Skeletal muscle cell (primary cell): ENCODE measurements at places on chromosomes 12 and 14.

DNA sequence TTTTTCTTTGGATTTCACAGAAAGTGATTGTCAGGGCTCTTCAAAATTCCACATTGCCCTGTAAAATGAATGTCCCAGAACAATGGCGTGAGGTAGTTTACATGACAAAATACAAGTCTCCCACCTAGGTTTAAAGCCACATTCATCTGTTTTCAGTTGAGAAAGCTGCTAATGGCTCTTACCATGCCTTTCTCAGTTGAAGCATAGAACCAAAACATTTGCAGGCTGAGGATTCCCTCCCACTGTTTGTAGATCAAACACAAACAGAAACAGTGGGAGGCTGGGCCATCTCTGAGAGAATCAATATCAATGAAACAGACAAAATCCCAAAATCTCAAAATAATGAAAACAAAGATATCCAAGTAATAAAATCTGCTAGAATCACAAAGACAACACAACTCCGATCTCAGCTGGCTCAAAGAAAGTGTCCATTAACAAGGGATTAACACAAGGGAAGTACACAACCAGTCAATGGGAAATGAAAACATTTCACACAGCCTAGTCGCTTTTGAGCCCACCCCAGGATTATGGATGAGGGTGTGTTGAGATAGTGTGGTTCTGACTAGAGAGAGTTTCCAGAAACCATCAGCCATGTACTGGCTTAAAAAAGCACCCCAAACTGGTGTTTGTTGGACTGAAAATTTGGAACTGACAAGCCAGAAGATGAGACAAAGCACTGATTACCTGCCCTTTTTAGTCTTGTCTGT, 54.5 kb upstream of the TMEM260 start:
- DNase-seq, result no peak

- peak; percentile 15 for DNase-seq
Observed at GRCh38 chr12:115570069-115570777, 707.3 kb downstream of the MED13L start.

DNA sequence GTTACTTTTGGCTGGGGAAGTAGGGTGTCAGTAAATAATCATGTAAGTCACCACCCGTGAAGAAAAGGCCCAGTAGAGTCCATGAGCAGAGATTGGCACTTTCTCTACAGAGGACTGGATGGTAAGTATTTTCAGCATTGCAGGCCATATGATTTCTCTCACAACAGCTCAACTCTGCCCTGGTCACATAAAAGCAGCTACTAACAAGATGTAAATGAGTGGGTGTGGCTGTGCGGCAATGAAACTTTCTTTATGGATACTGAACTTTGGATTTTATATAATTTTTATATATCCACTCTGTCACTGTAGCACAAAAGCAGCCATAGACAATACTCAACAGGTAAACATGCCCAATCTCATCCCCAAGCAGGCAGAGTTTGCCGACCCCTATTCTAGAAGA, 343.6 kb downstream of the GLT1D1 start:
- DNase-seq, result no peak

DNA sequence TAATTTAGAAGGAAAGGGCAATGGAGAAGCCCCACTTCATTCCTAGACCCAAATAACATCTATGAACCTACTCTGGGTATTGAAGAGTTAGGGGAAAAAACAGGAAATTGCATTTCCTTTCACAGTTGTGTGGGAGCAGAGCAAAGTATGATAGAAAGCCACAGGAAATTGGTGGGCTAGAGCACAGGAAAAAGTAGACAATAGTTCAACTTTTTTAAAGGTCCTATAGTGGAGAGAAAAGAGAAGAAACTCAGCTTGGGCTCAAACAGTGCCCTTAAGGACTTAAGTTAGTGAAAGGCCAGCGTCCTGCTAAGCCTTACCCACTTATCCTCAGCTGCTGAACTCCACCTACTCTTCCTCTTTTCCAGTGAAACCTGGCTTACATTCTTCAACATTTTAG, 258.1 kb downstream of the DPY19L2 start:
- no peak for DNase-seq

- DNase-seq, result no peak
Observed at GRCh38 chr12:102913453-102914226, 3.4 kb downstream of the PAH start.

DNA sequence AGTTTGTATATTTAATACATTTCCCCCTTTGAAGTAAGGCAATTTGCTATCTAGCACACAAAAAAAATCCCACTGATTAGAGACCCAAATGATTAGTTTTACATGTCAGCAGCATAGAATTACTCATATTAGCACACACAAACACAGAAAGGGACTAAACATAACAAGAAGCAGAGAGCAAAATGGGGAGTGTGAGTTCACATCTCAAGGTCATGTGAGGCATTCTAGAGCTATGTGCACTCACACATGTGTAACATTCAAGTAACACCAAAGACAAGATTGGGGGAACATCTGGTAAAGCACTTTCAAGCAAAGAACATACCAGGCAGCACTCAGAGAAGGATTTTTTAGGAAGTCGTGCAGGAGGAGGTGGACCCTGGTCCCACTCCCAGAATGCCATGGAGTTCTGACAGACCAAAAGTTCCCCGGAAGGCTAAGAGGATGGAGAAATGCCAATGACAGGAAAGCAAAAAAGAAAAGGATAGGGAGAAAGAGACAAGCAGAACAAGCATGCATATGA, 105.8 kb upstream of the SINHCAF start:
- peak; percentile 43 for DNase-seq

DNA sequence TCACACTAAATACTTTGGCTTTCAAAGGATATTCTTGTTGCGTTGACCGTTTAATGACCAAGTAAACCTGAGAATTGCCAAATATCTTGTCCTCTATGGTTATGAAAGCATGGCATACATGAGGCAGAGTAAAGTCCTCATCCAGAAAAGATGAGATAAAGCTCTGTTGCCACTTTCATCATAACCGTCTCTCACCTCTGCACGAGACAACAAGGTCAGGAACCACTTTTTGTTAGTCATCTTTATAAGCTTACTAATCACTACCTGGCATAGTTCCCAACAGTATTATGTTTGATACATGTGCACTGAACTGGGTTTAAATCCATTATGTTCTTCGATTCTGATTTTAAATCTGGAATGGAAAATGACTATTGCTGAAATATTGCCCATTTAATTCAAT, 31.3 kb downstream of the PTPRB start:
- DNase-seq, result no peak

GRCh38 chr12:124026755-124027745, 54.0 kb downstream of the ZNF664 start:
- peak; percentile 36 for DNase-seq

GRCh38 chr14:65771271-65771670, 358.7 kb downstream of the FUT8 start:
- no peak for DNase-seq

DNA sequence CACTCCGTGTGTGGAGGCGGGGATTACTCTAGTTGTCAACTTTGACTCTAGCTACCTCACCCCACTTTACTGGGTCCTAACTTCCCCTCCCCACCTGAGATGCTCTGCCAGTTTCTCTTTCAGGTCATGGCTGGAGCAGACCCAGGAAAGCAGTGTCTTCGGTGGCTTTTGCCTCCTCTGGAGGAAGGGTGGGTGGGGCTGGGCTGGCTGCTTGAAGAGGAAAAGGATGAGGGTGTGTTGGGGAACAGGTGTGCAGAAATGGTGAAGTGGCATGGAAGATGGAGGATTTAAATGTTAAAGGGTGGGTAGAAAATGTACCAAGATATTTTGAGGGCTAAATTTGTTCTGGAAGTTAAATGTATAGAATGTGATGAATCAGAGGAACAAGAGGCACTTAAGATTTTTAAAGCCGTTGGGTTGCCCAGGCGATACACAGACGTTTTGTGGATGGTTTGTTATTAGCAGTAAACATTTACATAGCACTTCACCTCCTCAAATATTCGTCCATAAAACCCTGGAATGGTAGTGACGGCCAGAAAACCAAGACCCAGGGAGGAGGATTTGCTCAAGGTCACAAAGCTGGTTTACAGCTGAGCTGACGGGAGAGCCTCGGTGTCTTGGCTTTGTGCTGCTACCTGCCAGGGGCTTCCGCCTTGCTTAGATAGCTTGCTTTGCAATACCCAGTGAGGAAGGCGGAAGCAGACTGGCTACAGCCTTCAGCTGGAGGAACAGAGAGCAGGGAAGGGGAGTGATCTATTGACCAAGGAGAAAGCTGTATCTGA, 72.2 kb upstream of the PRMT8 start:
- DNase-seq, result no peak

- DNase-seq, result no peak
Observed at GRCh38 chr14:51119411-51120051, 24.6 kb upstream of the TRIM9 start.

- no peak for DNase-seq
Observed at GRCh38 chr14:48473944-48474343, 798.5 kb upstream of the MDGA2 start.

DNA sequence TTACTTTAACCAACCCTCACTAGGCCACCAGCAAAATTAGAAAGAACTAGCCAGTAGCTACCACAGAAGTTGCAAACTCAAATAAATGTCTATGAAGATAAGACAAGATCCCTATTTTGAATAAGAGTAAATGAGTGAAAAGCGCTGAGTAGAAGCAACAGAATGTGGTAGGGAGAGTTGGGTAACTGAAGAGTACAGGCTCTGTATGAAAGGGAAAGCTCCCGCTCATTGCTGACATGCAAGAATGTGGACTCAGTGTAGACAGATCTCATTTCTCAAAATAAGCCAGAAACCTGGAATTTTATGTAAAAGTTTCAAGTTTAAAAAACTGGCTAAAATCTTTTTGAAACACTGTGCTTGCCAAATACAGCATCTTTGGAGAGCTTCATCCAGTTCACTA, 63.9 kb downstream of the NAV3 start:
- DNase-seq, result no peak

GRCh38 chr14:105178868-105179140, 2.3 kb downstream of the NUDT14 start:
- no peak for DNase-seq

DNA sequence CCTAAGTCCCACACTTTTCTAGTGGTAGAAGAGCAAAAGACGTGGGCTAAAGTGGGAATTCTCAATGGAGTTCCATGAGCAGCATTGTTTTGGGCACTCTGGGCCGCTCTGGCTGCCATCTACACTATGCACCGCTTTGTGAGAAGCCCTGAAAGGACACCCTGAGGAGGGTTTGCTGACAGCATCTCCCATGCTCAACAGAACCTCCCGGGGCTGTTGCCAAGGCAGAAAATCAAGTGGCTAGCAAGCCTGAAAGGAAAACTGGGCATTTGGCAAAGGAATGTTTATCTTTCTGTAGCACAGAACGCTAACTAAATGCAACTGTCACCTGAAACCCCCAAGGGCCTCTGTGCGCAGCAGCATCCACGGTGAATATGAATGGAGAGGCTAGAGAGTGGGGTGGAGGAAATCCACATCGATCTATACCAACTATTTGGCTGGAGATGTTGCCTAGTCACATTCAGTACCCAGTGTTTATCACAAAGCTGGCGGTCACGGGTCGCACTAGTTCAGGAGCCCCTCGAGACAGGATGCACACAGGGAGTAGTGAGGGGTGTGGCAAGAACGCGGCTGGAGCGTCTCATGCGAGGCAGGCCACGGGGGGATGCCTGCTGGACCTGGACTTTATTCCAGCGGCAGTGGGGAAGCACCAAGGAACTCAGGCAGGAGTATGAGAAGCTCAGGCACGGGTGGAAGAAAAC, 14.2 kb downstream of the APPL2 start:
- no peak for DNase-seq
